GM12878 (cell line): ENCODE measurements at places on chromosomes 3 and 15.
A peak's percentile ranks its signal among the peaks of the same experiment; 100 is the strongest.

- H3K27me3 ChIP-seq, result no peaks in the 10 kb centered on the region
- peaks cover 11% of the 10 kb centered on the region for H3K4me1 ChIP-seq
- H3K36me3 ChIP-seq, result peaks cover 14% of the 10 kb centered on the region
- H3K27ac ChIP-seq, result peak overlapping the region; percentile 66
- peak overlapping the region; percentile 83 for H3K4me3 ChIP-seq
Observed at GRCh38 chr3:196942915-196943277, 568 bp upstream of the NCBP2 start.

DNA sequence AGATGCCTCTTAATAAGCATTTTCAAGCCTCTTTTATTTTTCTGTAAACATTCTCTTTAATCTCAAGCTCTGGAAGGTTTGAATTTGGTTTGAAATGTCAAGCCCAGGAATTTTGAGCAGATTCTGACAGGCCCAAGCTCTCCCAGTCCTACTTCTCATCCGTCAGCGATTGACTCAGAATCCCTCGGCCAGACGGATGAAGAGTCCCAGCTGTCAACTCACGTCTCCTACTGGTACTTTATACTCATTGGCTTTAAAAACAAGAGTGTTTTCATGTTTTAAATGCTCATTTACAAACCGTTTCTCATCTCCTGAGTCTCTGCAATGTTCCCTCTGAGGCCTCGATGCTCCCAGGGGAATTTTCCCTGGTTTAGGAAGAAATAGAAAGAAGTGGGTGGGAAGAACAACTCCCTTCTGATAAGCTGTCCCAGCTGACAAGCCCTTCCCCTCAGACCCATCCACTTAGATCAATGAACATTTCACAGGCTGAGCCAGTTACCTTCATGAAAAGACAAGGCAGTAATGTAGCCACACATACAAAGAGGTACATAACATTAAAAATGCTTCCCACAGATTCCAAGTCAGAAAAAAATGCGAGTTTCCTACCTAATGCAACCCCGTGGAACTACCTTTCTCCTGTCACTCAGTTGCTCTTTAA, 478.2 kb upstream of the DPH6 start:
- no peak overlapping the region for H3K27ac ChIP-seq
- no peak overlapping the region for H3K4me3 ChIP-seq
- no peak for DNase-seq

DNA sequence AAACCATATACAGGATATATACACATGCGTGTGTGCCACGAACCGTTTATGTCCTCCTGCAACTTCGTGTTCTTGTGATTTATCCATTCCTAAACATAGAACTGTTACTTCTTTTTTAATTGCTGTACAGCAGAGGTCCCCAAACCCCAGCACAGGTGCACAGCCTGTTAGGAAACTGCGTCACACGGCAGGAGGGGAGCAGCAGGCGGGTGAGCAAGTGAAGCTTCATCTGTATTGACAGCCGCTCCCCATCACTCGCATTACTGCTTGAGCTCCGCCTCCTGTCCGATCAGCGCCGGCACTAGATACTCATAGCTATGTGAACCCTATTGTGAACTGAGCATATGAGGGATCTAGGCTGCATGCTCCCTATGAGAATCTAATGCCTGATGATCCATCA, 34.9 kb upstream of the NRROS start:
- H3K27me3 ChIP-seq, result no peaks in the 10 kb centered on the region
- DNase-seq, result no peak
- H3K4me1 ChIP-seq, result peaks cover 1% of the 10 kb centered on the region; the same call in 1 of the 2 replicates
- no peaks in the 10 kb centered on the region for H3K36me3 ChIP-seq
- H3K4me3 ChIP-seq, result no peak overlapping the region

DNA sequence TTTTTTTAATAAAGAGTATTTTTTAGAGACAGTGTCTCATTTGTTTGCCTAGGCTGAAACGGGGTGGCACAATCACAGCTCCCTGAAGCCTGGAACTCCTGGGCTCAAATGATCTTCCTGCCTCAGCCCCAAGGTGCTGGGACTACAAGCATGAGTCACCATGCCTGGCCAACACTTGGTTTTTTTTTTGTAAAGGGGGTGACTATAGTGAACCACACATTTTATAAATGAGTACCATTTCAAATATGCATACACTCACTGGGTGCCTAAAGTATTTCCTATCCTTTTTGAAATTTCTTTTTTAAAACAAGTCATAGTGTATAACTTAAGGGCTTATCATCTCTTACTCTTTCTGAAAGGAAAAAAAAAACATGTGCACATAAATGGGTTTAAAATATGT, 325.2 kb upstream of the MEIS2 start:
- H3K27me3 ChIP-seq, result no peaks in the 10 kb centered on the region
- H3K4me3 ChIP-seq, result no peak overlapping the region
- DNase-seq, result no peak
- no peak overlapping the region for H3K27ac ChIP-seq
- no peaks in the 10 kb centered on the region for H3K4me1 ChIP-seq

DNA sequence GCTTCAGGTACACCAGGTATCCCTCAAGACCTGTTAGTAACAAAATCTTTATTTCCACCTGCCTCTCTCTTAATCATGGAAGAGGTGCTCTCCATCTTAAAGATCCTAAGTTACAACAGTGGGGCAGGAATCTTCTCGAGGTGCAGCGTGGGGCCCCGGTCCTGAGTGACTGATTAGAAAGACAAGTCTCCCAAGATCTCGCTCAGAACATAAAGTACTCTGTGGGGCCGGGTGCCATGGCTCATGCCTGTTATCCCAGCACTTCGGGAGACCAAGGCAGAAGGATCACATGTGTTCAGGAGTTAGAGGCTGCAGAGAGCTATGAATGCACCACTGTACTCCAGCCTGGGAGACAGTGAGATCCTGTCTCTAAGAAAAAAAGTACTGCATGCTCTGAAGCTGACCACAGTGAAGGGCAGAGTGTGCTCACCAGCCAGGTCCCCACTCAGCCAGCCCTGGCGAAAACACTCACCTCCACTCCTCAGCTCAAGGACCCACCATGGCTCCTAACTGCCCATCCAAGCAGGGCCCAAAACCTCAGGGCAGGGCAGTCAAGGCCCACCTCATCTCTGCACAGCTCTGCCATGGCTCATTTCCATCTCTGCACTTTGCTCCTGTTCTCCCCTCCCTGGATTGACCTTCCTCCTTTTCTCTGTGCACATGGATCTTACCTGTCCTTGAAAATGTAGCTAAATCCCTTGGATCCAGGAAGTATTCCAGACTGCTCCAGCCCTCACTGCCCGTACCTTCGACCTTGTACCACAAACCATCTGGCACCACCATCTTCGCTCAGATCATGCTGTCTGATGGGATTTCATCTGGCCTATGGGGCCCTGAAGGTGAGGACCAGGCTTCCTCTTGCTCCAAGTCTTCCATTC, 7.1 kb downstream of the SEMA7A start:
- DNase-seq, result no peak
- H3K4me1 ChIP-seq, result peaks cover 76% of the 10 kb centered on the region
- peaks cover 23% of the 10 kb centered on the region for H3K36me3 ChIP-seq

- H3K27me3 ChIP-seq, result no peaks in the 10 kb centered on the region
- peak overlapping the region; percentile 99 for H3K27ac ChIP-seq
- H3K4me1 ChIP-seq, result peaks cover 45% of the 10 kb centered on the region
- no peaks in the 10 kb centered on the region for H3K36me3 ChIP-seq
- DNase-seq, result no peak
Observed at GRCh38 chr15:90685591-90686434, 31.3 kb upstream of the BLM start.

DNA sequence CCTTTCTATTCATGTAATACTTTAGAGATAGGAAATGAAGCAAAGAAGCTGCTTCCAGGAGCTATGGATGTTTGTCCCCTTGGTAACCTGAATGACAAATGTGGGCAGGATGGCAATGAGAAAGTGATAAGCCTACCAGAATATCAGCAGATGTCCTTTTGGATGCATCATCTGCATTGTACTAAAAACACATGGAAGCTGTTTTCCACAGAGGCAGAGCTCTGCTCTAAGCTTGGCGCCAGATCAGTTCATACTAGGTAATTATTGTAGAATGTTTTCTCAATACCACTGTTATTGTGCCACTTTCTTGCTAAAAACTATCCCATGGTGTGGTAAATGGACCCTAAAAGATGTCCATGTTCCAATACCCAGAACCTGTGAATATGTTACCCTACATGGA, 100.2 kb downstream of the DTWD1 start:
- no peaks in the 10 kb centered on the region for H3K4me1 ChIP-seq
- no peak for DNase-seq
- no peak overlapping the region for H3K4me3 ChIP-seq
- H3K27me3 ChIP-seq, result no peaks in the 10 kb centered on the region
